Right forelimb (tissue), 1 donor: ENCODE measurements at places on chromosomes 6 and 20.

GRCh38 chr20:8020314-8021079 lies 936 bp upstream of the TMX4 start:
- DNase-seq: no peak

DNA sequence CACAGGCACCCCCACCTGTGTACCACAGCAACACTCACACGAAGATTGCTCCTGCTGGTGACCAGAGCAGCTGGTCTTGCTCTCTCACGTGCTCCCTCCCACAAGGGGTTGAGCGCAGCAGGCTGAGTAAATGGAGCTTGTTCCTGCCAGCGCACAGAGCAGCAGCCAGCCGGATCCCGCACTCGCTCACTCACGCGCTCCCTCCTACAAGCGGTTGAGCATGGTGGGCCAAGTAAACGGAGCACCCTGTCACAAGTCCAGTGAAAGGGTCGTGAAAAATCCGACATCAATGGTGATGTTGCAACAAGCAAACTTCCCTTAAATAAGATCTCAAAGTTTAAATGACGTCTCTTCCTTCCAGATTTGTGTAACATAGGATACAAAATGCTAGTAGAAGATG lies 313.7 kb downstream of the FOXC1 start:
- DNase-seq: no peak

GRCh38 chr6:17589406-17590096 lies 10.6 kb upstream of the FAM8A1 start:
- no peak for DNase-seq

GRCh38 chr6:36735110-36736071 lies 37.8 kb downstream of the RAB44 start:
- DNase-seq: peak; percentile 92

- no peak for DNase-seq
Measured at GRCh38 chr6:163259689-163260088, 154.8 kb upstream of the QKI start.

DNA sequence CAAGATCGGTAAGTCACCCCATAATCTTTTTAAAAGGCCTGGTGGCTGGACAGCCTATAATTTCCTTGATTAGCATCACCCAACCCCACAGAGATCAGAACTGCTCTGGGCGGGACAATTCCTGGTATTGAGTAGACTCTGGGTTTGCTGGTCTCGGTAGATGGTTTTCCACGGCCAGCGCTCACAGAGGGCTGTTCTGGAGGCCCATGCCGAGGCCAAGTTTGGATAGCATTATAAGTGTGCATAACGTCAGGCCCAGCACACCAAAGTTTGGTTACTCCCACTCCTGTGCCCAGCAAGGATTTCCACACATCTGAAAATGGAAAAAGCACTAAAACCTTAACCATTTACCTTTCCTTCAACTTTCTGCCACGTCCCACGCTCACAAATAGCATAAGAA lies 104.7 kb upstream of the RREB1 start:
- no peak for DNase-seq

DNA sequence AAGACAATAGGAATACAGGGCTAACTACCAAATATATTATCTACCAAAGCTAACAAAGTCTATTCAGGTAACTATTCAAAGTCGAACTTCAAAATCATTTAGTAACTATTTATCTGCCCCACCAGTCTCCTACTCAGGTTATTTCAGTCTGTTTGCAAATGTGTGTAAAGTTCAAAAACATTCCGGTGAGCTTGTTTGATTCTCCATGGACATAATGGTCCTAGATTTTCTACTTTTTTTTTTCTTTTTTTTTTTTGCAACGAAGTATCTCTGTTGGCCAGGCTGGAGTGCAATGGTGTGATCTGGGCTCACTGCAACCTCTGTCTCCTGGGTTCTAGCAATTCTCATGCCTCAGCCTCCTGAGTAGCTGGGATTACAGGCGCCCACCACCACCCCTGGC lies 236.0 kb upstream of the FOXQ1 start:
- no peak for DNase-seq

DNA sequence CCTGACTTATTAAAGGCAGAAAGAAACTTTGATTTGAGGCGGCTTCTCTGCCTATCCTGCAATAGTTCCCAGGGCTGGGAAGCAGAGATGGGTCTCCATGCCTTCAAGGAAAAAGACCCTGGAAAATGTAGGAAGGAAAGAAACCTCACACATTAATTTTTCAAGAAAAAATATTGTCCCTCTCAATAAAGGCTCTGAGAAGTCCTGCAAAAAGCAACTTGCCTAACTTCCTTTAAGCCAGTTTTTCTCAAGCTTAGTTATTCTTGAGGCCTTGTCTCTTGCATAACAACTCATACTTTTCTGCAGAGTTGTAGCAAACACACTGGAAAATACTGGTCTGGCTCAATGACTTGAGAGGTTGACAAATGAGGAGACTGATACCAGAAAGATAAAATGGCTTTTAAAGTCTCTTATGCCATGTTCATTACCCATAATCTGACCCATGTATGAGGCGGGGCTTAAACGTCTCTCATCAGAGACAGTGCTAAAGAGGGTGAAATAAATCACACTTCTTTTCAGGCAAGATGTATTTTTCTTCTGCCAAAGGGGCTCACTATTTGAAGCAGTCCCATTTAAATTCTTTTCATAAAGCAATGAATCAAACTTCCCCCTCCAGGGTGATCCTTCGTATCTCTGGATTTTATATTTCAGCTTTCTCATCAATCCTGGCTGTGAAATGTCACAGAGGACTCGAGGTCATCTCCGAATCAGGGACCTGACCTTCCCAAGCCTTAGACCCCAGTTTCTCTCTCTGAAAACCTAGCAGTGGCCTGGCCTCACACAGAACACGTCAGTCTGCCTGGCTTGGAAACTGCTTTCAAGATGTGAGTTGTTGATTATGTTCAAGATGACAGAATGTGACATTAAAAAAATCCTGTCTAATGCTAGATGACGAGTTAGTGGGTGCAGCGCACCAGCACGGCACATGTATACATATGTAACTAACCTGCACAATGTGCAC lies 82.3 kb upstream of the KCNG1 start:
- no peak for DNase-seq

DNA sequence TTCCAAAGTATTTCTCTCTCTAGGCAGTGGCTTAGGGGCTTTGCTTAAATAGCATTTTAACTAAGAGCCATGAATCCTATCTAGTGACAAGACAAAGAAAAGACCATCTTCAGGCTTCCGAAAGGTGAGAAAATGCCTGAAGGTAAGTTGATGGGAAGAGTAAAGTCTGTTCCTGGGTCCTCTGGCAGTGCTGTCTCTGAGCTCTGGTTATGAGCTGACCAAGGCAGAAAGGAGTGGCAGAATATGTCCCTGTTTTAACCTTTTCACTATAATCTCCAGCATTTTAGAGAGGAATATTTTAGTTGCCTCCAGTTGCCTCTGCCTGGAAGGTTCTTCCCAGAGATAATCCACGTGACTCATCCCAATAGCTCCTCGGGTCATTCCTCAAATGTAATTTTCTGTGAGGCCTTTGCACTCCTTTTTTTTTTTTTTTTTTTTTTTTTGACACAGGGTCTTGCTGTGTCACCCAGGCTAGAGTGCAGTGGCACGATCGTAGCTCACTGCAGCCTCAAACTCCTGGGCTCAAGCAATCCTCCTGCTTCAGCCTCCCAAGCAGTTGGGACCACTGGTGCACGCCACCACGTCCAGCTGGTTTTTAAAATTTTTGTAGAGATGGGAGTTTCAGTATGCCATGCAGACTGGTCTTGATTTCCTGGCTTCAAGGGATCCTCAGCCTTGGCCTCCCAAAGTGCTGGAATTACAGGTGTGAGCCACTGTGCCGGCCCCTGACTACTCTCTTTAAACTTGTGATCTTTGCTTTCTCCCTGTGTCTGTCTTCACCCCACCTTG lies 3.7 kb upstream of the ARMH2 start:
- DNase-seq: no peak

DNA sequence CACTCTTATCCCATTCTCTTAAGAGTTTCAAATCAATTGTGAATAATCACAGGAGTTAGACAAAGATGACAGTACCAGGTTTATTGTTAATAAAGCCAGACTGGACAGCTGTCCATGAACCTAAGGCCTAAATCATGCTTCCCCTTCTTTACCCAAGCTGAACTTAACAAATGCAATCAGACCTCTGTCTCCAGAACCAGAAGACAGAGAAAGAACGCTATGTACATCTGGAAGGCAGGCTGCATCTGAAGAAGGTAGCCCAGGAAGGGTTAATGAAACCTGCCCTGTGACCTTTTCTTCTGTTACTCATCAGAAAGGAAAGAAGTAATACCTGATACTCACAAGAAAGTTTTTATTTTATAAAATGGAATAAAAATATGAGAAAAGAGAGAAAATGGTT lies 118.6 kb downstream of the EYA4 start:
- DNase-seq: no peak

GRCh38 chr20:57605878-57606277 lies 14.3 kb downstream of the ZBP1 start:
- no peak for DNase-seq

DNA sequence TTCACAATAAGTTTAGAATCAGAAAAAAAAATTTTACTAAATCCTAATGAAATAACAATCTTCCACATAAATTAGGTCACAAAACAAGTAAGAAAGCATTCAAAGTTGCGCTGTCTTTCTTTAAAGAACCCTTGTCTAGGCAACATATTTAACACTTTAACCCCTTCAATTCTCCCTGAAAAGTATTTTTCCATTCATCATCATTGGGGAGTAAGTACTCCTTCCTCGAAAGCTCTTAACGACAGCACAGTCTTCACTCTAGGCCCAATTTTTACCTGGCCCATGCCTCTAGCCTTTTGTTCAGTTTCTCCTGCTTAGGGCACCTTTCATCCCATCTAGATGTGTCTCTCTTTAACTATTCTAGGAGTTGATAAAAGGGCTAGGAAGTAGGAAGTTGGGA lies 2.6 kb downstream of the TSPYL1 start:
- no peak for DNase-seq

- DNase-seq: no peak
Measured at GRCh38 chr6:45467853-45468252, 90.1 kb upstream of the SUPT3H start.

DNA sequence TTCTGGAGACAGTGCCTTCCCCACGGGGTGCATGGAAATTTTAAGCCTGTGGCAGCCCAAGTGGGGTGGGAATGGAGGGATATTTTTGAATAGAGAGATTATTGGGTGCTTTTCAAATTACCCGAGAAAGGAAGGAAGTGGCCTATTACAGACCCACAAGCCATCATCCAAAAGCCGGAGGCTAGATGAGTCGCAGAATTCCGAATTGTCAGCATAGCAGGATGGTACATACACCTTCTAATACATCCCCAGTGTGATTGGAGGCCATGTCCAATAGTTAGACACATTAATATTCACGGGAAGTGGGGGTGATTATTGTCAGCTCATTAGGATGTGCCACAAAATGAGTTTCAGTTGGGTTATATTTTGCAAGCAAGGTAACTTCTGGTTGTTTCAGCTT lies 133.0 kb downstream of the FIG4 start:
- DNase-seq: no peak

DNA sequence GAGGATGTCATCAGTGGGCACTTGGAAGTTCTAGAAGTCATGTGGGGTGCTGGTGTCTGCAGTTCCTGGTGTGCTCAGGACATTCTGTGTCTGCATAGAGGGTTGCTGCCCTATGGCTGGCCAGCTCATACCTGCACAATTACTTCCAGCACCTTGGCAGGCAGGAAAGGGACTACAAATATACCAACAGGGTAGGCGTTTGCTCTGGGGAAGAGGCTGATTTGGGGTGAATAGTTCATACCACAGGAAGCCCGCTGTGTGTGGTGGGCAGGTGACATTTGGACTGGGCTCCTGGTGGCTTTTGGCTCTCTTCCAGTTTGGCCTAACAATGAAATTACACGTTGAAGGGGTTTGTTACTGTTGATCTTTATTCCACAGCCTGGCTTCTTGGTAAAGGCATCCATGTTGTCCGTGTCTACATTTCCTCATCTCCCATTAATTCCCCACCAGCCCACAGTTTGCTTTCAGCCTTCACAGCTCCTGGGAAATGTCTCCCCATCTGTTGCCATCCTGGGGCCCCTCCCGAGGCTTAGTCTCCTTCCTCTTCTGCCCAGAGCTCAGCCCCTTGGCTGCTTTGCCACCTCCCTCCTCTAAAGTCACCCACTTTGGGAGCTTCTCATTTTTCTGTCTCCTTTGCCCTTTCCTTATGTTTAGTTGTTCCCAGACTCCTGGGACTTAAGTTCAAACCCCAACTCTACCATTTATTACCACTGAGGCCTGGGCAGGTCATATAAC lies 88.1 kb downstream of the RSPH3 start:
- DNase-seq: no peak

GRCh38 chr6:90490030-90490716 lies 96.7 kb downstream of the MAP3K7 start:
- no peak for DNase-seq

DNA sequence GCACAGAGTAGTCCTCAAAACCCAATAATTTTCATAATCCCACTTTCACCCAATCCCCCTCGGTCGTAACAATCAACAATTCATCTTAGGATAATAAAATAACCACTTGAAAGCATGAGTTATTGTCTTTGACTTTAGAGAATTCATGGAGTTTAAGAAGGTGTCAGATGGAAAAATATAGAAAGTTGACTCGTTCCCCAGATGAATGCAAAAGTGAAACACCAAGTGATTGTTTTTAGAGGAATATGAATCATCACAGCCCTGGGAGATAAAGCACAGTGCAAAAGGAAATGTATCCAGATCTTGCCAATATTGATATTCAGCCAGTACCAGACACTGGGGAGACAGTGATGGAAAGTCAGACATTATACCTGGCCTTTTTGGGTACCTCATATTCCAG lies 860.5 kb downstream of the DHX35 start:
- no peak for DNase-seq

DNA sequence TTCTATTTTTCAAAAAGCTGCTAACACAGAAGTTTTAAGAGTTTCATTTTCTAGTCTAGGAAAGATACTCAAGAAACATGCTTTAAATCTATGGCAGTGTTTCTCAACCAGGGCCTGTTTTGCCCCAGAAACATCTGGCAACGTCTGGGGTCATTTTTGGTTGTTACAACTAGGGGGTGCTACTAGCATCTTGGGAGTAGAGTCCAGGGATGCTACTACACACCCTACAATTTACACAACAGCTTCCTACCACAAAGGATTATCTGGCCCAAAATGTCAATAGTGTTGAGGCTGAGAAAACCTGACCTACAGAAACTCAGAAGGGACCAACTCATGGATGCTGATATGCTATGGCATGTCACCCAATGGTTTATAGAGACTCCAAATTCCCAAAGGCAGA lies 24.4 kb downstream of the SERAC1 start:
- no peak for DNase-seq
